ENCODE measurements at places on chromosomes 5 and 9. TPM values are rescaled to one million over a fixed set of nuclear protein-coding genes. Genes with fewer than 3 reads are reported as not detected.

GRCh38 chr9:114791312-114791711, 14.5 kb downstream of the TNFSF15 start:
- no peaks in the 10 kb centered on the region for H3K36me3 ChIP-seq
- H3K4me3 ChIP-seq: no peak overlapping the region
- DNase-seq: no peak
- H3K27me3 ChIP-seq: peaks cover 49% of the 10 kb centered on the region
- H3K4me1 ChIP-seq: peaks cover 4% of the 10 kb centered on the region

DNA sequence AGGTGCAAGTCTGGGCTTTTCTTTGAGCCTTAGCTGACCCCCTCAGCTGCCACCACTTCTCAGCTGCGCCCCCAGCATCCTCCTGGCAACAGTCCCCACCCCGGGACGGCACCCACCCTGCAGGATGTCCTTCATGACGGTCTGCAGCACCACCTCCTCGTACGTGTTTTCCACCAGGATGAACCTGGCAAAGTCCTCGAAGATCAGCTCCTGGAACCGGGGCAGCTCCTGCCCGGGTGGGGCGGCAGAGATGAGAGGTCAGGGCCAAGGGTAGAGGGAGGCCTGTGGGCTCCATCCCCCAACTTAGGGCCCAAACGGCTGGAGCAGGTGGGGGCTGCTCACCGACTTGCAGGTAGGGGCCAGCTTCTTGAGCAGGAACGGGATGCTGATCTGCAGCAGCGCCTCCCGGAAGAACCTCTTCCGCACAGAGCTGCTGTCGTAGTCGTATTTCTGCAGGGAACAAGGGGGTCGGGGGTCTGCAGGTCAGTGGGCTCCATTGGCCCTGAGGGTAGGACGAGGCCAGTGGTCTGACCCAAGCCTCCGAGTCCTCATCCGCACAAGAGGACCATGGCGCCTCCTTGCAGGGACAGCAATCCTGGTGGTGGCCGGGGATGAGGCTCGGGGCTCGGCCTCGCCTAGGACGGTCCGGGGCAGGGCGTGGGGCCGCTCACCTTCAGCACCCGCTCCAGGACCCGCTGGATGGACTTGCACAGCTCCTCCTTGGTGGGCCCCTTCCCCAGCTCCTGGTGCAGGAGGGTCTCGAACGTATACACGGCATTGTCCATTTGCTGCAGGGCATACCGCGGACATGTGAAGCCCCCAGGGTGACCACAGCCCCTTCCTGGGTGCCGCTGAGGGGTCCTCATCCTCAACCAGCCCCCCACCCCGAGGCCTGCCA, 56.7 kb downstream of the LRSAM1 start:
- peak; percentile 42 for DNase-seq
- H3K4me1 ChIP-seq: no peaks in the 10 kb centered on the region
- H3K27ac ChIP-seq: no peak overlapping the region
- peaks cover 5% of the 10 kb centered on the region for H3K36me3 ChIP-seq

DNA sequence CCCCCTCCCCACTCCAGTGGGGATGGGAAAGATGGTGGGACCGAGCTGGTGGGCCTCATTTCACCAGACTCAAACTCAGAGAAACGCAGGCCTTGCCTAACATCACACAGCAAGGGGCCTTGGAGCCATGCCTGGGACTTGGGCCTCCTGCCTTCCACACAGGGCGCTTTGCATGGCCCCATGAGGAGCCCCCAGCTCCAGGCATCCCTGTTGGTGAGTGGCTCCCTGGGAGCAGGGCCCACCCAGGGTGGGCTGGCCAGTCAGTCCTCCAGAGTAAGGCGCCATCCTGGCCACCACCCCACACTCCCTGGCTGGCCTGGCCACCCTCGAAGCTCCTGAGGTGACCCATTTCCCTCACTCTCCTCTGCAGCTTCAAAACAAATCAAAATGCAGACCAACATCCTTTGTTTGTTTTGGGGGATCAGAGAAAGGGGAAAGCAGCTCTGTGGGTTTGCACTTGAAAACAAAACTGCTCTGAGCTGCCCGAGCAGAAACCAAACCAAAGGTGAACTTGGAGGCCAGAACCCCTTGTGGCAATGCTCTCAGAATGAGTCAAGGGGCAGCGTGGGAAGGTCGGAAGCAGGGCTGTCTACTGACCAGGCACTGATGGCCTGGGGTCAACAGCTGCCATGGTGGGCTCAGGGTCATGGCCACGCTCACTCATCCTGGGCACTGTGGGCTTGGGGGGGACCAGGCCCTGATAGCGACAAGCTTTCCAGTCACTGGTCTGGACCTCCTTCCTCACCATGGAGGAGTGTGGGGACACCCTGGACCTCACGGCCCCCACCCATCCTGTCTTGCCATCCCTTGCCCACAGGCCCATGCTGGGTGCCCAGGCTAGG, 37.0 kb upstream of the VDAC1 start:
- no peaks in the 10 kb centered on the region for H3K4me1 ChIP-seq
- H3K36me3 ChIP-seq: no peaks in the 10 kb centered on the region
- H3K27me3 ChIP-seq: no peaks in the 10 kb centered on the region
- H3K4me3 ChIP-seq: no peak overlapping the region
- DNase-seq: no peak

- no peaks in the 10 kb centered on the region for H3K36me3 ChIP-seq
- no peak overlapping the region for H3K4me3 ChIP-seq
- no peak overlapping the region for H3K27ac ChIP-seq
- no peak for DNase-seq
- no peaks in the 10 kb centered on the region for H3K27me3 ChIP-seq
- H3K4me1 ChIP-seq: no peaks in the 10 kb centered on the region
Observed at GRCh38 chr5:139488260-139488659, 5.7 kb upstream of the STING1 start.

Gene RALGDS
- total RNA-seq: 29.4 TPM

Gene IDNK
- total RNA-seq: 1.6 TPM

Gene FGF1
- total RNA-seq: not detected
